ENCODE measurements at places on chromosomes 3 and 15.

- DNase-seq = peak; percentile 44
These were observed 1009.8 kb downstream of the TUSC7 start for GRCh38 chr3:117719316-117719926.

DNA sequence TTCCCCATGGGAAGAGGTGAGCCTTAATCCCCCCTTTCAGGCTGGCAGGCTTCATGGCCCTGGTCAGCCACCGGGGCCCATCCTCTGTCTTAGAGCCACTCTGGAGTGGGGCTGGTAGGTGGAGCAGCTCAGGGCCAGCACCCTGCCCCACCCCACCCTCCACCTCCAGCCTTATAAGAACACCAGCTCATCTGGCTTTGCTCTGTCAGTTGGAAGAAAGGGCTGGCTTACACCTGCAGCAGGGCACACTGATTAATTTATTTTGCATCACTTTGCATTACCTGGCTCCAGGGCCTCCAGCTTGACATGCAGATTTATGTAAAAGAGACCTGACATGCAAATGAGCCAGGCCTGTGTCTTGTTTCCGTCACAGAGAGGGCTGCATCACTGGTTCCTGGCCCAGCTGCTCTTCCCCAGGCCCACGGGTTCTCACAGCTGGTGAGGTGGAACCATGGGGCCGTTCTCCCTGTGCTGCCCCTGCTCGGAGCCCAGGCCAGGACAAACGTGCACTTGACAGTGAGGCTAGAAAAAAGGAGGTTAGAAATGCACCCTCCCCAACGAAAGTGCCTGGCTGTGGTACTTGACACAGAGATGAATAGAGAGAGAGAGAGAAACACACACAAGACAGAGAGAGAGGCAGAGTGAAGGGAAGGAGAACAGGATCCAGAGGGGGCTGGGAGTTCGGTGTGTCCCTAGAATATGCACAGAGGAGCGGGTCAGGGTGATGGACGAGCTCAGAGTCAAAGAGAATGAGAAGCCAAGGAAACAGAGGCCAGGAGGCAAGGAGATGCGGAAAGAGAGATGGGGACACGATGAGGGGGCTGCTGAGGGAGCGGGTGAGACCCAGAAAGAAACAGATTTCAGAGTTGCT is 44.5 kb upstream of the MAGEF1 start:
- DNase-seq = no peak

- DNase-seq = no peak
These were observed 261.3 kb downstream of the RPLP1 start for GRCh38 chr15:69713726-69714559.

DNA sequence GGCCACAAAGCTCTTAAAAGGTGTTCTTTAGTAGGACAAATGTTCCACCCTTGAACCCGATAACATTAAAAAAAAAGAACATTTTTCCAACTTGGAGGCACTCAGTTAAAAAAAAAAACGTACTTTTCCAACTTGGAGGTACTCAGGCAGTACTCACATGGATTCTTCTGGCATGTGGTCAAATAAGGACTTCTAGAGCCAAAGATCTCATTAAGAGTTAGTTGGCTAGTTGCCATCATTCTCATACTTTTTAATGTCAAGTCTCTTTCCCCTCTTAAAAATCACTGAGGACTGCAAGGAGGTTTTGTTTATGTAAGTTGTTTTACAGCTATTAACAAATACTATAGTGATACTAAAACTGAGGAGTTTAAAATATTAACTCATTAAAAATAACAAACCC is 101.0 kb downstream of the CADPS start:
- peak; percentile 50 for DNase-seq

GRCh38 chr3:148975248-148975647 is 16.1 kb upstream of the GYG1 start:
- DNase-seq = no peak

GRCh38 chr3:130260918-130261317 is 84.6 kb upstream of the COL6A5 start:
- DNase-seq = no peak

GRCh38 chr15:48877630-48878595 is at the start of gene EID1:
TSS of gene EID1 (plus strand) at chr15:48878134. CDS start at chr15:48878177, 43 bp downstream.
- peak; percentile 95 for DNase-seq

GRCh38 chr3:149958171-149958796 is 12.4 kb downstream of the PFN2 start:
- DNase-seq = no peak

DNA sequence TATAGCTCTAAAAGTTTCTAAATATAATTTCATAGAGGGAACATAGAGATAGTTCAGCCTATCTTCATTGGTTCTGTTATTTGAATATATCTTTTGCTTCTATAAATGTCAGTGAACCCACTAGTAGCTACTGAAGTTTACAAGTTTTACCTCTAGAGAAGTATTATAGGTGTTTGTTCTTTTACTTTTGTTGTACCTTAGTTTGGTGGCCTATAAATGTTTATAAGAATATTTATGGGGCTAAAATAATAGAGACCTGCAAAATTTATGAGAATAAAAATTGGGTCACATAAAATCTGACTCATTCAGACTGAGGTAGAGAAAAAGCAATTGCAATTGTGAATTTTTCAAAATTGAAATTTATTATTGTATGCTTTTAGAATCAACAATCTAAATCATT is 162.6 kb downstream of the SERPINI1 start:
- no peak for DNase-seq

DNA sequence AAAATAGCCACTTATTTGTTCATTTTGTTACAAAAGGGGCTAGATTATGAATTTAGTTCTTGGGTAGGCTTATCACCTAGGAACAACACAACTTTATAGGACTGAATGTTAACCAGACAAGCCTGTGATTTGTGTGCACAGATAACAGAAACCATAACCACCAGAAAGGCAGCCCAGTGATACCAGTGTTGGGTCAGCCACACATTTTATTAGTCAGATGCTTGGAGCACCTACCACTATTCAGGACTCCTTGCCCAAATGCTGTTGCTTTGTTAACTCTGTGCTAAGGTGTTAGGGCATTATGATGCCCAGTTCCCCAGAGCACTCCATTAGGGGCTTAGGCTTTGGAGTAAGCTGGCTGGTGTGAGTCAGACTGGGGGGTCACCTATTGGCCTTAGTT is 22.5 kb downstream of the PLCL2 start:
- DNase-seq = no peak

- DNase-seq = peak; percentile 73
These were observed 86.2 kb downstream of the RFTN1 start for GRCh38 chr3:16427103-16427965.

GRCh38 chr3:38773528-38773927 is 42.5 kb downstream of the SCN10A start:
- no peak for DNase-seq

GRCh38 chr15:75161917-75162414 is 39.7 kb upstream of the C15orf39 start:
- DNase-seq = no peak

- no peak for DNase-seq
These were observed 42.3 kb upstream of the KLHL25 start for GRCh38 chr15:85837011-85837433.

DNA sequence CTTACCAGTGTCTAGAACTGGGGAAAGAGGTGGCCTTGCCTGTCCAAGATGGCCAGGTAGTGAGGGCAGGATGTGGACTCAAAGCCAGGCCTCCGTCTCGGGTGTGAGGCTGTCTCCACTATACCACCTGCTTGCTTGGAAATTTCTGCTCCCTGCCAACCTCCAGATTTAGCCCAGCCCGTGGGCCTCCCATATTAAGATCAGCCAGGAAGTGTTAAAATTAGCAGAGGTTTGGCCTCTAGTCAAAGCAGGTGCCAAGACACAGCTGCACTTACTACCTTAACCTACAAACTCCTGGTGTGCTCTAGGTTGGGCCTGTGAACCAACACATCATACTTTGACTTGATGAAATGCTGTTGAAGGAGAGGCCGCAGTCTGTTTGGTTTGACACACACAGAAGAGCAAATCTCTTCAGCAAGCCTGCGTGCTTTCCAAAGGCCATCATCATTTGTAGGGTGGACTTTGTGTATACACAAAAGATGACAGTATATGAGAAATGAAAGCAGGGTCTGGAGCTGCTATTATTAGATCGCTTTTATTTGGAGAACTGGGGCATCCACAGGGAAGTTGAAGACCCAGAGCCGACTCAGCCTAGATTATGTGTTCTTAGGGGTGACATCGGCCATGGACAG is 206.5 kb downstream of the XXYLT1 start:
- DNase-seq = no peak

- DNase-seq = no peak
These were observed 5.6 kb downstream of the RRP9 start for GRCh38 chr3:51935886-51936755.

- DNase-seq = no peak
These were observed 887.7 kb downstream of the SI start for GRCh38 chr3:164190566-164190965.

DNA sequence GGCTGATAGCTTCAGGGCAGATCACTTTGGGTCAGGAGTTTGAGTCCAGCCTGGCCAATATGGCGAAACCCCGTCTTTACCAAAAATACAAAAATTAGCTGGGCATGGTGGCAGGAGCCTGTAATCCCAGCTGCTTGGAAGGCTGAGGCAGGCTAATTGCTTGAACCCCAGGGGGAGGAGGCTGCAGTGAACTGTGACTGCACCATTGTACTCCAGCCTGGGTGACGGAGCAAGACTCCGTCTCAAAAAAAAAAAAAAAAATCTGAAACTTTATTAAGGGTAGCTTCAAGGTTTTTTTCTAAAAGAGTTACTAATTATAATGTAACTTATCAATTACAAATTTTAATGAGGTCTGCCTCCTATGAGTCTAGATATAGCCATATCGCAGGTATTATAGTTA is 5.1 kb downstream of the NECTIN3 start:
- no peak for DNase-seq

DNA sequence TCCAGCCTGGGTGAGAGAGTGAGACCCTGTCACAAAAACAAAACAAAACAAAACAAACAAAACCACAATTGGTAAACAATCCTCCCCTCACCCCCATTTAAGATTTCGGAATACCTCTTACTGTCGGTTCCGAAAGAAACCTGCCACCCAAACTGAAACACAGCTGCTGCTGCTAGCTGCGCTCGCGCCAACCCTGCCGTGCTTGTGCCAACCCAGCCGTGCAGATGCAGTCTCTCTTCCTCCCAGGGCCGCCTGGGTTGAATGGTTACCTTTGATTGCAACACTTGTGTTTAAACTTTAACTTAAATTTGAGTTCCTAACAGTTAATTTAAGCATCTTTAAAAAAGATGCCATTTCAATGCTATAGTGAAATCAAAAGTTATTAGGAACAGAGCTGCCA is 28.5 kb upstream of the SPTBN5 start:
- DNase-seq = no peak

DNA sequence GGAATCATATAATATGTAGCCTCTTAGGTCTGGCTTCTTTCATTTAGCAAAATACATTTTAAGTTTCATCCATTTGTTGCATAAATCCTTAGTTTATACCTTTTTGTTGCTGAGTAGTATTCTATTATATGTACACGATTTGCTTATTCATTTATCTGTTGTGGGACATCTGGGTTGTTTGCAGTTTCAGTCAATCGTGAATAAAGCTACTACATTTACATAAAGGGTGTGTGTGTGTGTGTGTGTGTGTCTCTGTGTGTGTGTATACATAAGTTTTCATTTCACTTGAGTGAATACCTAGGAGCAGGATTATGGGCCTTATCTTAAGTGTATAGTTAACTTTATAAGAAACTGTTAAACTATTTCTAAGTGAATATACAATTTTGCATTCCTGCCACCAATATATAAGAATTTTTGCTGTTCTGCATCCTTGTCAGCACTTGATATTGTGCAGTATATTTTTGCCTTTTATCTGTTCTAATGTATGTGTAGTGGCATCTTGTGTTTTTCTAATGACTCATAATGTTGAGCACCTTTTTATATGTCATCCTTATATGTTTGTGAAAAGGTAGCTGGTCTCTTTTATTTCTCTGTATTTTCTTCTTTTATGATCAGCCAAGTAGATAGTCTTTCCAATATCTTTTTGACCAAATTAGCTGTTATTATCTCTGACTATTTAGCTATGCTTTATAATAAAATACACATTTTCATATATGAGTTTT is 55.0 kb downstream of the GLCE start:
- no peak for DNase-seq

GRCh38 chr3:155886915-155887314 is 16.5 kb downstream of the GMPS start:
- DNase-seq = no peak

- no peak for DNase-seq
These were observed 87.1 kb downstream of the ANO10 start for GRCh38 chr3:43534675-43535074.

DNA sequence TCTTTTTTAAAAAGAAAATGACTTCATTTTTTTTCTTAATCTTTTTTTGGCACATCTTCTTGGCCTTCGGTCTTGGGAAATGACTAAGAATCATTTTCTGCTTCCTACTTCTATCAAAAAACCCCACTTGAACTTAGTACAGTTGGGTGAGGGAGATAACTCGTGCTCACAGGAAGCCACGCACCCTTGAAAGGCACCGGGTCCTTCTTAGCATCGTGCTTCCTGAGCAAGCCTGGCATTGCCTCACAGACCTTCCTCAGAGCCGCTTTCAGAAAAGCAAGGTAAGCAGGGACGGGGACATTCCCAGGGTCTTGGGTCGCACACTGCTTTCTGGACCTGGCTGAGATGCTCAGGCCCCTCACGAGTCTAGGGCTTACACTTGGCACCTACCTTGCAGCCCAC is at the start of gene CCR4:
Gene CCR4, plus strand, starts transcription at position 235 of the 402 bp plus-strand sequence. CDS start 1,779 bp downstream, outside the sequence.
- DNase-seq = no peak

GRCh38 chr3:47870156-47870555 is 67.2 kb downstream of the DHX30 start:
- no peak for DNase-seq

- peak; percentile 23 for DNase-seq
These were observed 28.8 kb downstream of the USP13 start for GRCh38 chr3:179681492-179682263.

GRCh38 chr3:2898591-2899353 is 211.4 kb downstream of the IL5RA start:
- no peak for DNase-seq

DNA sequence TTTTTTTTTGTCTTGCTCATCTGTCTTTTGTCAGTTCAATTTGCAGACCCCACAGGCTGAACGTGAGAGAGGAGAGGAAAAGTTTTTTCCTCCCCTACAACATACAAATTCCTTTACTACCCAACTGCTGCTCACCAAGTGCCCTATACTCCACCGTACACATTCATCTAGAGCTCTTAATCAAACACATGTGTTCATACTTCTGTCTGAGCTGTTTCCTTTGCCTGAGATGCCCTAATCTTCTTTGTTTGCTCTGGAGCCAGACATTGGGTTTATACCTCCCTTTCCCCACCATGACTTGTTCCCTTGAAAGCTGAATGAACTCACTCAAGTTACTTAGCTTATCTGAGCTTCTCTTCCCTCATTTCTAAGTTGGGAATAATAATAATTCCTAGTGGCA is 122.7 kb upstream of the RASGRP1 start:
- peak; percentile 85 for DNase-seq

DNA sequence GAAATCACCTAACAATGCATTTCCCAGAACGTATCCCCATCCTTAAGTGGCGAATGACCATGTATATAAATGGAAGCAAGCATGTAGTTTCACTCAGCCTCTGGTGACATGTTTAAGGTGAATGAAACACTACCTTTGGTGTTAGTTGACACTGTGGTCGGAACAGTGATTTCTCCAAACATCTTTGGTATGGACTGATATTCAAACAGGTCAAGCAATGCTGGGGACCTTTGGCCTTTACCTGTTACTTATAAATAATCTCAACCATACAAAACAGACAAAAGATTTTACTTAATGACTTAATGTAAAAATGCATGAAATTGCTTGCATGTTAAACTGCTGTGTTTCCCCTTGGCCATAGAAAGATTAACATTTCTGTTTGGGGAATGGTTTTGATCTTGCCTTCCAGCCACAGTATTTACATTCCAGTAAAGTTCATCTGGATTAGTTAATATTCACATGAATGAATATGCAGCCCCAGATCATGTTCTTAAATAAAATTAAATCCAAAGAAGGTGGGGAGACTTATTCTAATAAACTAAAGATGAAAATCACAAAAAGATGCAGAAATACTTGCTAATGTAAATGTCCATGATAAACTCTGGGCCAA is 74.4 kb upstream of the HES1 start:
- no peak for DNase-seq

Measured in fibroblast of skin of right biceps (primary cell).